ENCODE measurements at places on chromosomes 16 and 17. TPM values are rescaled to one million over a fixed set of nuclear protein-coding genes. Genes with fewer than 3 reads are reported as not detected.

The CACNG5 gene
- total RNA-seq: not detected

The PABPN1L gene
- total RNA-seq: not detected

The PRAC2 gene
- not detected for total RNA-seq

The OR1F1 gene
- total RNA-seq: 1.4 TPM

The CD300A gene
- not detected for total RNA-seq

The NKD1 gene
- 0.83 TPM for total RNA-seq

The SREBF1 gene
- 360 TPM for total RNA-seq

The HIC1 gene
- total RNA-seq: 0.63 TPM

The CDH13 gene
- total RNA-seq: not detected

The MYH10 gene
- total RNA-seq: 1.6 TPM

The AGRP gene
- not detected for total RNA-seq

The TRAPPC2L gene
- total RNA-seq: 101 TPM

DNA sequence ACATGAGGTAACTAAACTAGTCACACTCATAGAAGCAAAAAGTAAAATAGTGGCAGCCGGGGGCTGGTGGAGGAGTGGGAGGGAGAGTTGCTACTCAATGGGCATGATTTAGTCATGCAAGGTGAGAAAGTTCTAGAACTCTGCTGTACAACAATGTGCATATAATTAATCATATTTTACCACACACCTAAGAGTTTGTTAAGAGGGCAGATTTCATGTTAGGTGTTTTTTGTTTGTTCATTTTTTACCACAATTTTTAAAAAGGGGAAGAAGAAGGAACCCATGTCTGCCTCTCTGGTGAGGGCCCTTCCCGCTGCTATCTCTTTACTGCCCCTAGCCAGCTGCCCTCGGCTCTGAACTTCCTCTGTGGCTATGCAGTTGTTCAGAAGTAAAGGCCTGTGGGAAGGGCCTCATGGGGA is 11.2 kb downstream of the CD300LB start:
- DNase-seq: no peak

- DNase-seq: no peak
Observed at GRCh38 chr17:82923366-82924113, 83.7 kb upstream of the ZNF750 start.

- no peak for DNase-seq
Observed at GRCh38 chr16:68839831-68840230, 3.5 kb upstream of the TANGO6 start.

GRCh38 chr16:67456391-67457081 is 24.4 kb downstream of the ATP6V0D1 start:
- DNase-seq: no peak

GRCh38 chr16:62058412-62058811 is 22.2 kb upstream of the CDH8 start:
- no peak for DNase-seq

DNA sequence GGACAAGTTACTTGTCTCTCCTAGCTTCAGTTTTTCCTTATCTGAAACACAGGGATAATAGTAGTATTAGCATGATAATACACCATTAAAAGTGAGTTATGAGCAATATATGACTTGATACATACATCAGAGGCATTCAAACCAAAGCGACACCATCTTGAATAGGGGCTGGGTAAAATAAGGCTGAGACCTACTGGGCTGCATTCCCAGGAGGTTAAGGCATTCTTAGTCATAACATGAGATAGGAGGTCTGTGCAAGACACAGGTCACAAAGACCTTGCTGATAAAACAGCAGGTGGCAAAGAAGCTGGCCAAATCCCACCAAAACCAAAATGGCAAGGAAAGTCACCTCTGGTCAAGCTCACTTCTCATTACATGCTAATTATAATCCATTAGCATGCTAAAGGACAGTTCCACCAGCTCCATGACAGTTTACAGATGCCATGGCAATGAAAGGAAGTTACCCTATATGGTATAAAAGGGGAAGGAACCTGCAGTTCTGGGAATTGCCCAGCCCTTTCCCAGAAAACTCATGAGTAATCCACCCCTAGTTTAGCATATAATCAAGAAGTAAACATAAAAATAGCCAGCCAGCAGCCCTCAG is 37.2 kb upstream of the HS3ST3A1 start:
- DNase-seq: no peak

GRCh38 chr17:61809816-61810392 is 53.4 kb downstream of the BRIP1 start:
- no peak for DNase-seq

GRCh38 chr17:57086069-57086930 is 1.3 kb downstream of the AKAP1 start:
- no peak for DNase-seq

GRCh38 chr16:73289232-73289631 is 241.3 kb upstream of the ZFHX3 start:
- DNase-seq: no peak

DNA sequence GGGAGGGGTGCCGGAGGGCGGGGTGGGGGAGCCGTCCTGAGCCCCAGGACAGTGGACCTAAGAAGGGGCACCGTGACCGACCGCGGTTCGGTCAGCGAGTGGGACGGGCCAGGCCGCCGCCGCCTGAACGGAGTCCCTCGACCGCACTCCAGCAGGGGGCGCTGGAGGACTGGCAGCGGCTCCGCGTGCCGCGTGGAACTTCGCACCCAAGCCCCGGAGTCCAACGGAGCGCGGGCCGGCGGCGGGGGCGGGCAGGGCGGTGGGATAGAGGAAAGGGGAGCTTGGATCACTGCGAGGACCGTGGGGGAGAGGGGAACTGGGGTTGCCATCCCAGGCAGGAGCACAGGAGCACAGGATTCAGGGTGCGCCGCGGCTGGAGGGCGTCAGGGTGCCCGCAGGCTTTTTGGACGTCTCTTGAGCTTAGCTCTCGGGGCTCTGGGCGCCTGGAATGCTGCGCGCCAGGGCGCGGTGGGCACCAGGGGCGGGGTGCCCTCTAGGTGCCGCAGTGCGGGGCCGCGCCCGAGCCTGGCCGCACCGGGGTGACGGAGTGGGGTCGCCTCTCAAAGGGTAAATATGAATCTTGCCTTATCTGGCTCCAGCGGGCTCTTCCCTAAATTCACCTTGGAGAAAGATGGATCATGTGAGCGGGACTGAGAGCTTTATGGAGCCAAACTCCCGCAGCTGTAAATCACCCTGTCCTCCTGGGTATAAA is 379 bp upstream of the OTOP2 start:
- DNase-seq: peak; percentile 56

GRCh38 chr16:65532258-65532657 is 410.4 kb upstream of the CDH11 start:
- no peak for DNase-seq

DNA sequence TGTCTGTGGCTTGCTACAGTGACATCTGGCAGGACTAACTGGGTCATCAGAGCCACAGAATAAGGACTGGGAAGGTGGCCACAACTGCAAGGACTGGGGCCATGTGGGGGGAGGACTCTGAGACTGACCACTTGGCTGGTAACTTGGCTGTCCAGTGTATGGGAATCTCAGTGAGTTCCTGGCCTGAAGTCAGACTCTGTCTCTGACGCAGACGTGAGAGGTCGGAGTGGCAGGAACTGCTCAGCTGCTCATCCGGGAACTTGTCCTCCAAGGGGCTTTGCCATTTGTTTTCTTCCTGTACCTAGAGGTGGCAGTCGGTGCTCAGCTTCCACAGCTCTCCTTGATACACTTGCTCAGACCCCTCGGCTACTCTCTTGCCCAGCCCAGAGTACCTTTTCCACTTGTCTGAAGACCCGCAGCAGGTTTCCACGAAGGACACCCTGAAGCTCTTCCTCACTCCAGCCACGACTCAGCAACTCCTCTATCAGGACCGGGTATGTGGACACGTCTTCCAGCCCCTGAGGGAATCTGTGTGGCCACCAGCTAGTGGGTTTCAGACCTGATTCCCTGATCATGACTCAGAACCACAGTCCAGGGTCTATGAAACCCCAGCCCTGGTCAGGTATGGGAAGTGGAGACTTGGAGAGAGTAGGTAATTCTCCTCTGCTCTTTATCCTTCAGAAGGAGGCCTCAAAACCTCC is 7.3 kb upstream of the DPEP3 start:
- DNase-seq: no peak

GRCh38 chr17:73757420-73757819 is 113.2 kb upstream of the SDK2 start:
- DNase-seq: no peak

GRCh38 chr17:20267459-20267842 is 199.9 kb downstream of the LGALS9B start:
- DNase-seq: no peak

- DNase-seq: no peak
Observed at GRCh38 chr16:70735141-70735979, 49.5 kb upstream of the MTSS2 start.

- no peak for DNase-seq
Observed at GRCh38 chr16:56860226-56861020, 4.6 kb upstream of the SLC12A3 start.

- peak; percentile 84 for DNase-seq
Observed at GRCh38 chr16:82169861-82170845, at the start of gene MPHOSPH6. Gene MPHOSPH6, minus strand, starts transcription at chr16:82170224. Its CDS starts 49 bp downstream, at chr16:82170175.

DNA sequence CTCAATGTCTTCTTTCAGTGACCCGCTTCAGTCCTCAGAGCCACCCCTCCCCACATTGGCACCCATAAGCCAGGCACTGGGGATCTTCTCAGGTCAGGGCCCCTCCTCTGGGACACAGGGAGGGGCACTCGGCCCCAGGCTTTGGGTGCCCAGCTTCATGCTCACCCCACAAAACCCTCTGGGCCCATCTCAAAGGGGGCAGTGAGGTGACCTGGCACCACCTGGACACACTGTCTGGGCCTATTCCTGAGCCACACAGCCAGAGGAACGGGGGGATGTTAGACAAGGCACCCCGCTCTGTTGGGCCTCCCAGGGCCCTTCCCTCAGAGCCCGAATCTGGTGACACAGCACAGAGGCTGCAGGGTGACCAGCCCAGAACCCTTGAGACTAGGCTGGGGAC is 36.1 kb downstream of the TNFRSF13B start:
- DNase-seq: no peak

GRCh38 chr17:6567528-6568183 is 11.3 kb upstream of the PITPNM3 start:
- no peak for DNase-seq

GRCh38 chr17:15432807-15433611 is 34.4 kb downstream of the CDRT4 start:
- DNase-seq: no peak

DNA sequence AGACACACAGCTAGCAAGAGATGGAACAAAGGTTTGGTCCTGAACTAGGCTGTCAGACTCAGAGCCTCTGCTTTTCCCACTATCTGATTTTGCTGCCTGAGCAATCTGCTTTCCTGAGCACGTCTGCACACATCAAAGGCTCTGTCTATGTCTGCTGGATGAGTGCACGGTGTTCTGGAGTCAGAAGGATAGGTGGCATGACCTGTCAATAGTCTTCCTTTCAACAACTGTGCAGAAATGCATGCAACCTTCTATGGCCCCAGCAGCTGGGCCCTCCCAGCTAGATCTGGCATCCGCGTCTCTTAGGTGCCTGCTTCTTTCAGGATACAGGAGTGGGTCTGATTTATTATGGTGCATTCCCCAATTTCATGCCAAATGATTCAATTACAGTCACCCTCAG is 138.3 kb downstream of the UTP18 start:
- no peak for DNase-seq

DNA sequence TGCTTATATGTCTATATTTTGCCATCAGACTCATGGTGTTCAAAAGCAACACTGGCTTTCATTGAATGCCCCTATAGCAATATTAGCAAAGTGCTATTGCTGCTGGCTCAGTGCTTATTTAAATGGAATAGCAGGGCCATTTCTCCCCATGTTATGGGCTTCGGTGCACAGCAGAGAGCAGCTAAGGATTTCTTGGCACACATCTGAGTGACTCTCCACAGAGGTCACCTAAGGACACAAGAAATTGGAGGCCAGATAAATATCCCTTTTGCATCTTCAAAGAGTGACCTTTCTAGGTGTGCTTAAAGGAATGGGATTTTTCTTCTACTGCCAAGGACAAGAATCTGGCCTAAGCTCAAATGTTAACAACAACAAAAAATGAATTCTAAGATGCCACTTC is 751.8 kb downstream of the CDH11 start:
- DNase-seq: no peak

DNA sequence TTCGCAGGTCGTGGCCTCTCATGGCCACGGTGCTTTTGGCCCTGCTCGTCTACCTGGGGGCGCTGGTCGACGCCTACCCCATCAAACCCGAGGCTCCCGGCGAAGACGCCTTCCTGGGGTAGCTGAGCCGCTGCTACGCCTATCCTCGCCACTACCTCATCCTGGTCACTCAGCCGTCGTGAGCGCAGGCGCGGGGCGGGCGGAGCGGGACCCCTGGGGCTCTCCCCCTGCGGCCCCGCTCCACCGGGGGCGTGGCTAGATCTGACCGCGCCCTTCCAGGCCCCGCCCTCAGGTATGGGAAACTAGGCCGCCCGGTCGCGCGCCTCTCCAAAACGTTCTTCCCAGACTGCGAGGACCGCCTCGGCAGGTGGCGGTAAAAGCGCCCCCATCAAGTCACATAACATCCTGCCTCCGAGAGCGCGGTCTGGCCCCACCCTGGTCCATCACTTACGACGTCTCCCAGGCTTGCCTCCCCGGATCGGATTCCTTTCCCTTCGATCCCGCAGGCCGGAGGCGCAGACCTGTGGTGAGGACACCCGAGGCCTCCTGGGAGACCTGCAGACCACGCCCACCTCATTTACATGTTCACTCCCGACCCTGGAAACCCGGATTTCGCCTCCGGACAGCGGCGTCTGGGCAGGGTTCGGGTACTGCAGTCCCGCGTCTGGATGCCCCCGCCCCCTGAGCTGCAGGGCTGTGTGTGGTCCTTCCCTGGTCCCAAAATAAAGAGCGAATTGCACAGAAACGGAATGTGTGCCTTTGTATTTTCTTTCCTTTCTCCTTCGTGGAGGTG is 91.5 kb upstream of the TMEM97 start:
- DNase-seq: peak; percentile 71

All from PC-9 (cell line).